Hematopoietic multipotent progenitor cell treated with erythropoietin and hydrocortisone succinate and interleukin-3 and kit ligand, for 15 days (in vitro differentiated cells): ENCODE measurements at places on chromosomes 7 and 10.

GRCh38 chr7:897771-898376 lies 21.5 kb downstream of the GET4 start:
- no peak for DNase-seq

DNA sequence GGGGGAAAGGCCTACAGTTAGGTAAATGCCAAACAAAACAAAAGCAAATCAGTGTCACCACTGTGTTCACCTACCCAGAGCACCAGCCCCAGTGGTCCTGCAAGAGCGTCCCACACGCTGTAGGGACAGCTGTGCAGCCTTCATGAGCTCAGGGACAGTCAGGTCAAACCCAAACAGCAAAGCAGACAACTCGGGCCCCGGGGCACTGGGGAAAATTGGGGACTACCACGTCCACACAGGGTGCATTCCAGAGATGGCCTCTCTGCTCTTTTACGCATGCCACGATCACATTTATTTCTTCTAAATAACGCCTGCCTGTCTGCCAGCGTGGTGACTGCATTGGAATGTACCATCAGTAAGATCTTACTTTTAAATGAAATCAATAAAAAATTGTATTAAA lies 21.7 kb downstream of the EBF3 start:
- no peak for DNase-seq

GRCh38 chr10:80144067-80144695 lies 11.7 kb downstream of the PLAC9 start:
- no peak for DNase-seq

DNA sequence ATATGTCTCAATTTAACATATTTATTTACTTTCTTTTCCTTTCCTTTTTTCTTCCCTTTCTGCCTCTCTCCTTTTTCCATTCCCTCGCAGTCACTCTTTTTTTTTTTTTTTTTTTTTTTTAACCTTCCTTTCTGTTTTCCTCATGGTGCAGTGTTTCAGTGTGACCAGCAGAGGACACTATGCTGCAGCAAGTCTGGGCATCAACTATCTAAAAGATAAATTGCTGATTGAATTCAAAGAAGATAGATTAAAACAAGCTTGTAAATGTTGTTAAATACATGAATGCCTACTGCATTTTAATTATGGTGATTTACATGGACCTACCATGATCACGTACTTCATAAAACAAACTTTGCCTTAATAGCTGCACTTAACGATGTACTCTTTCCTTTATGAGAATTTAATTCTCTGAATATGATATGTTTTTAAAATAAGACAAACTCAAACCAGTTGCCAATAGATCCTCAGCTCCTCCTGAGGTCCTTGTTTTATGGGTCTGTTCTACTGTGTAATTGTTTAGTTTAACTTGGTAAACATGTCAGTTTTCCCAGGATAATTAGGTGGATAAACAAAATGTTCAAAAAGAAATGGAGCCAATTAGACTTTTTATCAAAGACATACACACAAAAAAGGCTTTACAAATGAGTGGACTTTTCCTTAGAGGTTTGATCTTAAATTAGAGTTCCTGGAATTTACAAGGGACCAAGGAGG lies 101.0 kb upstream of the AGR3 start:
- peak; percentile 14 for DNase-seq

GRCh38 chr10:30384701-30385201 lies 35.7 kb upstream of the MTPAP start:
- no peak for DNase-seq

DNA sequence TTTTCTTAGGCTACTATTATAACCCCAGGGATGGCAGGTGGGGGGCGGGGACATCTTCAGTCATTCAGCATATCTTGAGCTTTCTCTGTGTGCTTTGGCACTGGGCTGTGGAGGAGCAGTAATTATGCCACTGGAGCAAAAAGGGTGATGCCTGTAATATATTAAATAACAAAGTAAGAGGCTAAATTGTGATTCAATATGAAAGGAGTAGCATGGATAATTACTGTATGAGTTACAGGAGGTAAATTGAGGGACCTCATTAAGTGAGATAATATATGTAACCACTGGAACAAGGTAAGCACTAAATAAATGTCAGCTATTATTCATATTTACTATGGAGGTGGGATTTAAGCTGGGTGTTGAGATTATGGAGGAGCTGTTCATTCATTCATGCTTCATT lies 3.3 kb upstream of the STN1 start:
- no peak for DNase-seq

GRCh38 chr10:133162910-133163856 lies 3.2 kb downstream of the KNDC1 start:
- no peak for DNase-seq

- no peak for DNase-seq
Measured at GRCh38 chr7:129391546-129392171, 42.6 kb upstream of the STRIP2 start.

- DNase-seq = no peak
Measured at GRCh38 chr7:90709501-90710465, 113.7 kb downstream of the CDK14 start.

GRCh38 chr7:116087291-116087690 lies 56.7 kb upstream of the TFEC start:
- DNase-seq = no peak
